ENCODE measurements at places on chromosomes 3 and 15.

DNA sequence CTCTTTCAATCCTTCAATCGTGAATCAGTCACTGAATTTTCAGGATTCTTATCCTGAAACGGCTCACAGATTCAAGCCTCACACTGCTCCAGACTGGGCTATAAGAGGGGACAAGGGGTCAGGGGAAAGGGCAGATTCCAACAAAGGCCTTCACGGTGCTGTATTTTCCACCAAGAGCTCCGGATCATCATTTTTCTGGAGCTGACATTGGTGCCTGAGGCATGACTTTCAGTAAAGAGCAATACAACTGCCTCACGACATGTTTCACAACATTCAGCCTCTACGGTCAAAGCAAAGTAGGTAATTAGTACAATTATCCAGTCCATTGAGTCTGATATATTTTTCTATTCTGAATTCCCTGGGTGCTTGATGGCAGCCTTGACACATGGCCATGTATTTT is 185.0 kb upstream of the PRICKLE2 start:
- no peak for DNase-seq

- DNase-seq: no peak
These were observed 43.8 kb downstream of the OSBPL10 start for GRCh38 chr3:31937225-31937624.

- no peak for DNase-seq
These were observed 6.8 kb upstream of the KATNBL1 start for GRCh38 chr15:34216527-34217270.

- no peak for DNase-seq
These were observed 17.8 kb downstream of the LRIG1 start for GRCh38 chr3:66483006-66483405.

DNA sequence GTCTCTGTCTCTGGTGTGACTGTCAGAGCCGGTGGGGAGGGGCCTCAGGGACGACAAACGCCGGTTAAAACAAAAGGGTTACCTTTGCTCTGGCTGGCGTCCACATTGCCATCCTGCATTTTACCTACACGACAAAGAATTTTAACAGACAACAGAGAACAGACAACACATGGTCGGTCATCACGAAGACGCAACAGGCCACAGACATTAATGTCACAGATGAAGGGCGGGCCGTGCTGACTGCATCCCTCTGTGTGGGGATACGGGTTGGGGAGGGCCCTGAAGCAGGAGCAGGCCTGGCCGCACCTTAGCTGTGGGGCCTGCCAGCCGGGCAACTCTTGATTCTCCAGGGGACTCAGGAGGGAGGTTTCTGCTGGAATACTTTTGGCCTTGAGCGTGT is 58.2 kb upstream of the SEC13 start:
- no peak for DNase-seq
